Non-pigmented ciliary epithelial cell (primary cell): ENCODE measurements at places on chromosomes 12 and 14.

- DNase-seq = peak; percentile 44
Measured at GRCh38 chr12:76680940-76681339, 83.0 kb upstream of the ZDHHC17 start.

GRCh38 chr12:124036657-124037109 is 63.7 kb downstream of the ZNF664 start:
- no peak for DNase-seq

- DNase-seq = no peak
Measured at GRCh38 chr14:102352213-102352612, 10.5 kb downstream of the CINP start.

DNA sequence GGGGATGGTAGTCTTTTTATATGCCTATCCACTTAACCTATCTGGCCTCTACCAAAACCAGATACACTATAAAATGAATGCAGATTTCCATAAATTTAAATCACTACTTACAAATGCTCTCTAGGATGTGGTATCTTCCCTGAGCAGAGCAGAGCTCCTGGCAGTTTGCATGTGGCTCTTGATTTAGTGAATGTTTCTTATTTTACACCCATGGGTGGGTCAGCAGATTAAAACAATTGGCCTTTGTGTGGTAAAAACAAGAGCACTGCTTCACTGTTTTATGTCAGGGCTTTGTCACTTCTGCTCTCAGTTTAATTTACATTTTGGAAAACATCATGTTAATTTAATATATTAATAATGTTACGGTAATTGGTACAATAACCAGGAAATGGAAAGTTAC is 5.5 kb downstream of the TAS2R19 start:
- DNase-seq = no peak

GRCh38 chr12:131045705-131046460 is 92.2 kb downstream of the ADGRD1 start:
- no peak for DNase-seq

DNA sequence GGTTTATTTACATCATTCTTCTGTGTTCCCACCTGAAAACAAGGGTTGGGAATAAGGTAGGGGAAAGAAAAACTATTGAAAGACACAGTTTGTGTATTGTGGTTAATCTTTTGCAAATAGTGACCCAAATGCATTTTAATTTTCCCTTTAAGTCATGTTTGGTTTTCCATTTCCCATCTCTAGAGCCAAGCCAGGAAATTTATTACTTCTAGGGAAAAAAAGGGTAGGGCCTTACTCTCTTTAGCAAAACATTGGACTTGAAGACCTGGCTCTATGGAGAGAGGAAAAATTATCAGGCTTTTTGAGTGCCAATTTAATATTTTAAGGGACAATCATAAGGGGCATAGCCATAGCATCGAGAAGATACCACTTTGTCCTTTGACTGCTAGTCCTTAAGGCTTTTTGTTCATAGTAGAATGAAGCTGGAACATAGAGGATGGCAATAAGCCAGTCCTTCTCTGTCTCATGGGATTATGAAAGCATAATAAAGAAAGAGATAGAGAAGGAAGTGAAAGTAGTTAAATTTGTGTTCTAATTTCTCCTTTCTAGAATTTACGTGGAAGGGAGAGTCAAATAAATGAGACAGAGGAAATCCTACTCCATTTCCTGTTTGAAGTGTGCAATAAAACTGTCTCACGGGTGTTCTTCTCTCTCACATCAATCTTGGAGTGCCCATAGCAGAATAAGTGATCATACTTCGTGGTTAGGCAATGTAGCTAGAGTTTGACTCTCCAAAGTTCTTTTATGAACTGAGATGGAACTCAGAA is 50.9 kb upstream of the PPFIA2 start:
- DNase-seq = no peak

- no peak for DNase-seq
Measured at GRCh38 chr14:92914087-92914656, 8.8 kb upstream of the CHGA start.

DNA sequence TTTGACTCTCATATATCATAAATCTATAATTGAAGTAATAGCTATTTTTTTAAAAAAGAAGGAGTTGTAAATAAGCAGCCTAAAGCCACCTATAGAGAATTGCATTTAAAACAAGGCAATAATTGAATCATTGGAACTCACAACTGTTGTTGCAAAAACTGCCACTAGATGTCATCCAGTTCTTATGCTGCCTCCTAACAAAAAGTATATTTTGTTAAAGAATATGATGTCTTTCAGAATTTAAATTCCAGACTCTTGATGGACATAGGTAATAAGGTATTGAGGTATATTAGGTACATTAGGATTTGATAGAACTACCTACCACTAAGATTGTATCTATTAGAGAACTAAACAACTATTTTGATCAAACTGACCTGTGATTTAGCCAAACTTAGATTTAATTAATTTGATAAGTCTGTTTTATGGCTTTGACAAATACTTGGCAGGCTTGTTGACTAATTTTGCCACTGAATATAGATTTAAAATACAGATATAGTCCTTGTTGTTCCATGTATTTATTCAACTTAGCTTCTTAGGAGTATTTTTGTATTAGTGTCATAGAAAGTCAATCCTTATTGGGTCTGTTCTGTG is 401.4 kb downstream of the RPL10L start:
- peak; percentile 4 for DNase-seq

DNA sequence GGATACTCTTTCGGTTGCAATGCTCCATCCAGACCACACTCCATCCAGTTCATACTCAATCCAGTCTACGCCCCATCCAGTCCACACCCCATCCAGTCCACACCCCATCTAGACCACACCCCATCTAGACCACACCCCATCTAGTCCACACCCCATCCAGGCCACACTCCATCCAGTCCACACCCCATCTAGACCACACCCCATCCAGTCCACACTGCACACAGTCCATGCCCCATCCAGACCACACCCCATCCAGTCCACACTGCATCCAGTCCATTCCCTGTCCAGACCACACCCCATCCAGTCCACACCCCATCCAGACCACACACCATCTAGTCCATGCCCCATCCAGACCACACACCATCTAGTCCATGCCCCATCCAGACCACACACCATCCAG is 116.0 kb upstream of the RTL1 start:
- no peak for DNase-seq

GRCh38 chr14:73785336-73785833 is 66.2 kb upstream of the PTGR2 start:
- DNase-seq = no peak

DNA sequence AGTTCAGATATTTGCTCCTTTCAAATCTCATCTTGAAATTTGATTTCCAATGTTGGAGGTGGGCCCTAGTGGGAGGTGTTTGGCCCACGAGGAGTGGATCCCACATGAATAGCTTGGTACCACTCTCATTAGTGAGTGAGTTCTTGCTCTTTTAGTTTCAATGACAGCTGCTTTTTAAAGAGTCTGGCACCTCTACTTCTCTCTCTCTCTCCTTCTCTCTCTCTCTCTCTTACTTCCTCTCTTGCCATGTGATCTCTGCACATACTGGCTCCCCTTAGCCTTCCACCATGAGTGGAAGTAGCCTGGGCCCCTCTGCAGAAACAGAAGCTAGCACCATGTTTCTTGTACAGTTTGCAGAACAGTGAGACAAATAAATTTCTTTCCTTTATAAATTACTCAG is 25.1 kb downstream of the GPR65 start:
- DNase-seq = no peak
